ENCODE measurements at places on chromosomes 3 and 15. TPM values are rescaled to one million over a fixed set of nuclear protein-coding genes. Genes with fewer than 3 reads are reported as not detected.

- no peak for DNase-seq
Measured at GRCh38 chr3:23590424-23591273, 215.1 kb upstream of the UBE2E1 start.

DNA sequence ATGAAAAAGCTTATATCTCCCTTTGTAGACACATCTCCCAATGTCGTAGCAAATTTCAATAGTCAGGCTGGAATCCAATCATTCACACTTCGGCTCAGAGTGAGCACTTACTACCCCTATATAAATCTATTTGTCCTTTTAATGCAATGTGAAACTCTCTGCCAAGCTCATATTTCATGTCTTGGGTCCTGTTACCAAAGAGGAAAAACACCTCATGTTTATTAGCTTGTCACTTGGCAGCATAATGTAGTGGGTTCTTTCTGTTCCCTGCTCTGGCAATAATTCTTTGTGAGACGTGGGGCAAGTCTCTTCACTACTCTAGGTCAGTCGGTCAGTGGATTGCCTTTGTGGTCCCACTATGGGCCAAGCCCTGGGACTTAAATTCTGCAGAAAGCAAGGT, 107.1 kb downstream of the SRGAP3 start:
- no peak for DNase-seq

DNA sequence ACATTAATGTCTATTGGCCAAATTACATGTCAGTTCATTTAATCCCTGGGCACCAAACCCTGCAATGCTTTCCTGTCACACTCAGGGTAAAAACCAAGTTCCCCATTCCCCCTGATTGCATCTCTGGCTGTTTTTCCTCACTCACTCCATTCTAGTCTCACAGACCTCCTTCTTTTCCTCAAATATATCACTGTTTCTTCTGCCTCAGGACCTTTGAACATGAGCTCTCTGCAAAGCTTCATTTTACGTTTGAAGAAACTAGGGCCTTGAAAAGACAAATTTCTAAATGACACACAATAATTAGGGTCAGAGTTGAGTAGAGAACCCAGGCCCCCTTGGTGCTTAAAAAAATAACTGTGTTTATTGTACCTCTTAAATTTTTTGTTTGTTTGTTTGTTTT, 230.6 kb downstream of the THRB start:
- DNase-seq = no peak

- DNase-seq = no peak
Measured at GRCh38 chr3:34132069-34132692, 333.8 kb downstream of the PDCD6IP start.

DNA sequence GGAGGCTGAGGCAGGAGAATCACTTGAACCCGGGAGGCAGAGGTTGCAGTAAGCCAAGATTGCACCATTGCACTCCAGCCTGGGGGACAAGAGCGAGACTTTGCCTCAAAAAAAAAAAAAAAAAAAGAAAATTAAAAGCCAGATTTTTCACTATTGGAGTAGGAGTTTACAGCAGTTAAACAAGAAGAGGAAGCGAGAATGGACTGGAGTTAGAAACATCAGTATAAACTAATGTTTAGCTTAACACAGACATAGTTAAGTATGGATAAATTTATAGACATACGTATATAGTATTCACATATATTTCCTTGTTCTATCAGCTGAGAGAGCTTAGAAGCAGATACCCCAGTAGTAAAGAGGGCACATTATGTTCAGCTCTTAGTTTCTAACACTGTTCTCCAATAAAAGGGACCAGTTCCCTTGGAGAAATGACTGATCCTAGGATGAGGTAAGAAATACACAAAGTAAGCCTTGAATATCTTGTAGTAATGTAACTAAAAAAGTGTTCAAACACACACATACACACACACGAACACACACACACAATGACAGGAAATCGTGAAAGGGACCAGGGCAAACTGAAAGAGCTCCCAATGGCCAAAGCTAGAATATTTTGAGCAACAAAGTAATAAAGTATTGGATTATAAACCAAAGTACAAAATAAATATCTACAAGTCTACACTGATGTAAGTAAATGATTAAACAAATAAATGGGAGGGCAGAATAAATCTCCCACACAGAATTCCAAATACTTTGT, 25.1 kb downstream of the PIK3CB start:
- DNase-seq = no peak

DNA sequence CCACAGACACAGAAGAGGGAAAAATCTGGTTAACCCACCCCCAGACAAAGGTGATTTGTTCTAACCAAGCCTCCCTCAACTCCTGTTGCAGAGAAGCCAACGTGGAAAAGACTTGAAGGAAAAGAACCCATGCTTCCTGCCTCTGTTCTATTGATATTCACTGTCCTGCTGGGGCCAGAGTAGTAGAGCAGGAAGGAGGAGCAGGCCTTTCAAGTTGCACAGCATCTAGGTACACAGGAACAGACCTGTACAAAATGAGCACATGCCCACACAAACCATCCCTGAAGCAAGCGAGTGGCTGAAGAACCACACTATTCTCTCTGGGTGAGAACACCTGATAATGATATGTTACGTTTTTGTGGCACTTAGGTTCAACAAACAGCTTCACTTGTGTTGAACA, 29.9 kb downstream of the RASGRP1 start:
- no peak for DNase-seq

GRCh38 chr3:3353153-3353552, 173.7 kb upstream of the CRBN start:
- DNase-seq = no peak

GRCh38 chr3:9224490-9224889, 25.0 kb downstream of the SRGAP3 start:
- no peak for DNase-seq

The EFCC1 gene
- total RNA-seq = not detected

Data from LHCN-M2 (cell line).